T1000 (cell line): ENCODE measurements at places on chromosomes 13 and 19.

- no peak for DNase-seq
Observed at GRCh38 chr19:41626278-41626677, 596 bp downstream of the CEACAM4 start.

- no peak for DNase-seq
Observed at GRCh38 chr19:17244618-17245534, 843 bp downstream of the NR2F6 start.

GRCh38 chr19:56856822-56857221, 16.3 kb upstream of the PEG3 start:
- DNase-seq, result no peak

DNA sequence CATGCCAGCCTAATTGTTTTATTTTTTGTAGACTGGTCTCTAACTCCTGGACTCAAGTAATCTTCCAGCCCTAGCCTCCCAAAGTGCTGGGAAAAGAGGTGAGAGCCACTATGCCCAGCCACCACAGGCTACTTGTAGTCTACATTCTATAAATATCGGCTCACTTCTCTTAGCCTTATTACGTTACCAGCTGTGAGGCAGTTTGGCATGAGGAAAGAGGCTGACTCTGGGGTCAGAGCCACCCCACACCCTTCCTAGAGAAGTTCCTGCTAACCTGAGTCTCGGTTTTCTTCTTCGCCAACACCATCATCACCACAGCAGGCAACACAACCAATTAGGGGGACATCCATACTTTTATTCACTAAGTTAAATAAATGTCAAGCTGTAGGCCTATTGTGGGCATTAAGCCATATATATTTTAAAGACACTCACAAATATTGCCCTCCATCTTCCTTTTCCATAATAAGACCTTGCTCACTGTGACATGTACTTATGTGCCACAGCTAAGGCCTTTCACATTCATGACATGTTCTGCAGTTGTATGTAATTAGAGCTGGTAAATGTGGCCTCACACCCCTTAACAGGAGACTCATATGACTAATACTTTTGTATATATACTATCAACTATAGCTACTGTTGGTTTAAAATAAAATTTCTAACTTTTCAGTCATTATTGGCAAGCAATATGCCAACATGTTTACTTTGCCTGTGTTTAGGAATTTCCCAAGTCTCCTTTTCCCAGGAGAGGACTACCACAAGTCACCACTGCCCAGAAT, 5.7 kb downstream of the SLC25A30 start:
- DNase-seq, result no peak

GRCh38 chr13:99258210-99258860, at the start of gene GPR18:
TSS of gene GPR18 (minus strand) at chr13:99258379. CDS start at chr13:99255872, 2,507 bp downstream.
- DNase-seq, result no peak

GRCh38 chr13:28012896-28013295, 24.4 kb upstream of the URAD start:
- DNase-seq, result no peak
